ENCODE measurements at places on chromosomes 5 and 9.
A peak's percentile ranks its signal among the peaks of the same experiment; 100 is the strongest.

- no peak for DNase-seq
Measured at GRCh38 chr5:126538579-126538978, 56.4 kb downstream of the ALDH7A1 start.

DNA sequence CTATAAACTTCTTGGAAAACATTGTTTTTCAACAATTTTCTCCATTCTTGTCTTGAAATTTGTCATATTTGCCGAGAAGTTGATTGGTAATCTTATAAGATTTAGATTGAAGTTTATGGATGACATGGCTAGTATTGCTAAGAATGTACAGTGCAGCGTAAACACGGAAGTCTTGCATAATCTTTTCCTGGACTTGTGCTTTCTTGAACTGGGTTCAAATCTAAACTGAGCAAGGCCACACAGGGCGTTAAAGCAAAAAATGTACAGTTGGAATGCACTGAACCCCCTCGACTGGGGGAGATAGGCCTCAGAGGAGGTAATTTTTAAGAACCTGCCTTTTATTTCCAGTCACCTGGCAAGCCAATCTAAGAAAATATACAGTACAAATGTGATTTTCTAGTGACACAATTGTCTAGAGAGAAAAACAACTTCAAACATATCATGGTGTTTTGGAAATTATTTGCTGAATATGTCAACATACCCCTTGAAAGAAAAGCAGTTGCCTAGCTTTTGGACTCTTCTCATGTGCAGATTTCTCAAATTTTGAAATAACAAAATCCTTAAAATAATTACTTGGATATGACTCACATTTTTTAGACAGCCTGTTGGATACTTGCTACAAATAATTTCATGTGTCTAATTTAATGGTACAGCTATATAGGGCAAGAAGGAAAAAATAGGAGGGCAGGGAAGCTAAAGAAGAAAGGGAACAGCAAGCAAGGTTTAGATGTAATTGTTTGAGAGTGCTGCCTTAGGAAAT lies 18.5 kb upstream of the GAS1 start:
- DNase-seq, result no peak

GRCh38 chr5:17277907-17278306 lies 60.5 kb downstream of the BASP1 start:
- no peak for DNase-seq

GRCh38 chr5:169229342-169229892 lies 71.5 kb downstream of the SLIT3 start:
- DNase-seq, result no peak

- DNase-seq, result peak; percentile 17
Measured at GRCh38 chr5:96876292-96876850, at the start of gene ERAP2. Gene ERAP2, plus strand, starts transcription at chr5:96876500. Its CDS starts 3,186 bp downstream, at chr5:96879686.

- no peak for DNase-seq
Measured at GRCh38 chr5:61234019-61234418, 71.8 kb upstream of the SMIM15 start.

GRCh38 chr5:36393656-36394428 lies 92.1 kb upstream of the RANBP3L start:
- no peak for DNase-seq

- no peak for DNase-seq
Measured at GRCh38 chr9:83701769-83702168, 6.0 kb downstream of the UBQLN1 start.

GRCh38 chr5:80039650-80040049 lies 4.5 kb downstream of the THBS4 start:
- DNase-seq, result no peak

- no peak for DNase-seq
Measured at GRCh38 chr9:105359892-105360291, 87.9 kb upstream of the FSD1L start.

GRCh38 chr5:92380069-92380770 lies 997.1 kb upstream of the ARRDC3 start:
- DNase-seq, result no peak

GRCh38 chr9:132551556-132551955 lies 30.9 kb upstream of the BARHL1 start:
- DNase-seq, result no peak
